ENCODE measurements at places on chromosomes 7 and 10. TPM values are rescaled to one million over a fixed set of nuclear protein-coding genes. Genes with fewer than 3 reads are reported as not detected.
A peak's percentile ranks its signal among the peaks of the same experiment; 100 is the strongest.

GRCh38 chr7:20217193-20217948 lies at the start of gene MACC1:
Gene MACC1 (minus strand): TSS chr7:20217384. CDS start chr7:20161862, 55,522 bp downstream.
- DNase-seq = no peak

GRCh38 chr7:141190495-141190894 lies 116.6 kb downstream of the TMEM178B start:
- DNase-seq = no peak

- DNase-seq = no peak
Observed at GRCh38 chr7:43628431-43628830, 45.5 kb downstream of the STK17A start.

DNA sequence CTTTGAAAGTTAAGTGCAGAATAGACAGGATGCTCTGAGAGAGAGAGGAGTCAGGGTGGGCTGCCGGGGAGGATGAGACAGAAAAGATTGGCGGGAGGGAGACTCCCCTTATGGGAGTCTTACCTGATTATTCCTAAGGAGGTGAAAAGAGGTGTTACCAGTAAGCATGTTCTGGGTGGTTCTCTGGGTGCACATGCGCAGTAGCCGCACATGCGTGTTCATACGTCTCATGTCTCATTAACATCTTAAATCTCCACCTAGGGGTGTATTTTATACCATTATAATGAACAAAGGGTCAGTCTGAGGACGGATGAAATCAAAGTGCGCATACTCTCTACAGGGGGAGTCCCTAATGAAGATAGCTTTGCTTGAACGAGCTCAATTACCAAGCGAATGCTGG lies 592.9 kb upstream of the C7orf33 start:
- DNase-seq = no peak

DNA sequence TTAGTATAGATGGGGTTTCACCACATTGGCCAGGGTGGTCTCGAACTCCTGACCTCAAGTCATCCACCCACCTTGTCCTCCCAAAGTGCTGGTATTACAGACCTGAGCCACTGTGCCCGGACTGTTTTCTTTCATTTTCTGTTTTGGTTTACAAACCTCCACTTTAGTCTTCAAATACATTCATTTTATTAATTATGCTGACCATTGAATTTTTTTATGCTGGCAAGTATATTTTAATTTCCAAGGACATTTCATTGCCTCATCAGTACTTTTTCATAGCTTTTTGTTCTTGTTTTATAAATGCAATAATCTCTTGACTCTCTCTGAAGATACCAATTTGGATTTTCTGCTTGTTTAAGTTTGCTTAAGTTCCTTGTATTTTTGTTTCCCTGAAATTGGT lies 170.5 kb downstream of the CACNB2 start:
- DNase-seq = no peak

- DNase-seq = no peak
Observed at GRCh38 chr10:124705817-124706461, 38.2 kb downstream of the FAM53B start.

DNA sequence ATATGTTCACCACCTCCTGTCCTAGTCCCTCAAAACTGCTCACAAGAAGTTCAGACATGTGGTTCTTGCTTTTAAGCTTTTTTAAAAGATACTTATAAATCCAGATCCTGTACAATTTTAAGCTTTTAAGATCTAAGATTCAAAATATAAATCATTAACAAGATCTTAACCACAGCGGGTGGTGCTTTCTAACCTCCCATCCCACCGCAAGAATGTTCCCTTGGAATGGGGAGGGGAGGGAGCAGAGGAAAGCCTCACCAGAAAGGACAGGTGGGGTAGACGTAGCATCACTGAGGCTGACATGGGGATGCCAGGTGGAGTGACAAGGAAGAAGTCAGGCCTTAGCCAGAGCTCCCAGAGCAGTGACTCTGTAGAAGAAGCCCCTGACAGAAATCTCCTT lies 133.5 kb downstream of the C1GALT1 start:
- DNase-seq = no peak

DNA sequence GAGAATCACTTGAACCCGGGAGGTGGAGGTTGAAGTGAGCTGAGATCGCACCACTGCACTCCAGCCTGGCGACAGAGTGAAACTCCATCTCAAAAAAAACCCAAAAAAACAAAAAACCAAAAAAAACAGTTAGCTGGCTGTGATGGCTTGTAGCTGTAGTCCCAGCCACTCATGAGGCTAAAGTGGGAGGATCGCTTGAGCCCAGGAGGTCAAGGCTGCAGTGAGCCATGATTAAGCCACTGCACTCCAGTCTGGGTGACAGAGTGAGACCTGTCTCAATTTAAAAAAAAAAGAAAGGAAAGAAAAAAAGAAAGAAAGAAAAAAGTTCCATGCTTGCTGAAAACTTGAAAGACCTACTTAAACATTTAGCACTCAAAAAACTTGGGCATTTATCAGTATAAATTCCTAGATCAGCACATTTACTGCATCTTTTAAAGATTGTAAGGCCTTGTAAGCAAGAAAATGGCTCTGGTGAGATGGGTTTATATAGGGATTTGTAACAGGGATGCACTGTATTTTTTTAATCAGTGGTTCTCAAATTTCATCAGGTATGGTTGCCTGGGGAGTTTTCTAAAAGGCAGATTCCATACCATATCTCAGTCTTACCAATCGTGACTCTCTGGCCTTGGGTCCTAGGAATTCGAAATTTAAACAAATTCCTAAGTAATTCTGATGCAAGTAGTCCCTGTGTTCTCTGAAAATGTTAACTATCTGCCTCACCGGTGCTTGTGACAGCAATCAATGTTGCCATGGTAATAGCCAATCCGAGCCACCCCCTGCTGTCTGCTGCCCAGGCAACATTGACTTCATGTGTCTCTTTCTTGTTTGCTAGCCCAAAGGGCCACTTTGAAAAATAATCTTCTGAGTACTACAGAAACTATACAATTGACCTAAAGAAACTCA lies 11.5 kb upstream of the NT5C2 start:
- DNase-seq = no peak

DNA sequence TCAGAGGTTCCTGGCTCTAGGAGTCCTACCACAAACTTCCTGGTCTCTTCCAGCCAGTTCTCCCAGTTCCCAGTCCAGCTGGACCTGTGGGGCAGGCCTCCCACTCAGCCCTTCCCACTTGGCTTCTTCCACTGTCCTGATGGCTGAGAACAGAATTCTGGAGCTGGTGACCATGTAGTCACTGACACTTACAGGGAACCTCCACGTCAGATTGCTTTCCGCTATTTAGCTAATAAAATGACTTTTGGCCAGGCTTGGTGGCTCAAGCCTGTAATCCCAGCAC lies 63.5 kb upstream of the ZRANB1 start:
- no peak for DNase-seq

- no peak for DNase-seq
Observed at GRCh38 chr10:33237736-33238624, 96.5 kb downstream of the NRP1 start.

DNA sequence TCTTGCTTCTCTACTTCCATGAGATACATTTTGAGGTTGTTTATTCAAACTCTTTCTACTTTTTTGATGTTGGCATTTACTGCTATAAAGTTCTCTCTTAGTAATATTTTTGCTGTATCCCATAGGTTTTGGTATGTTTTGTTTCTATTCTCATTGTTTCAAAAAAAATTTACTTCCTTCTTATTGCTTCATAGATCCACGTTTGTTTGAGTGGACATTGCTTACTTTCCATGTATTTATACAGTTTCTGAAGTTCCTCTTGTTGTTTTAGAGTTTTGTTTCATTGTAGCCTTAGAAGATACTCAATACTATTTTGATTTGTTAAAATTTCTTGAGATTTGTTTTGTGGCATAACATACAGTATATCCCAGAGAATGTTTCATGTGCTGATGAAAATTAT lies 13.7 kb downstream of the TAS2R40 start:
- DNase-seq = no peak

GRCh38 chr7:40234666-40235065 lies 99.9 kb downstream of the SUGCT start:
- no peak for DNase-seq

- no peak for DNase-seq
Observed at GRCh38 chr7:82376739-82377138, 66.8 kb downstream of the CACNA2D1 start.

GRCh38 chr7:14275356-14275755 lies 285.9 kb upstream of the ETV1 start:
- DNase-seq = no peak

DNA sequence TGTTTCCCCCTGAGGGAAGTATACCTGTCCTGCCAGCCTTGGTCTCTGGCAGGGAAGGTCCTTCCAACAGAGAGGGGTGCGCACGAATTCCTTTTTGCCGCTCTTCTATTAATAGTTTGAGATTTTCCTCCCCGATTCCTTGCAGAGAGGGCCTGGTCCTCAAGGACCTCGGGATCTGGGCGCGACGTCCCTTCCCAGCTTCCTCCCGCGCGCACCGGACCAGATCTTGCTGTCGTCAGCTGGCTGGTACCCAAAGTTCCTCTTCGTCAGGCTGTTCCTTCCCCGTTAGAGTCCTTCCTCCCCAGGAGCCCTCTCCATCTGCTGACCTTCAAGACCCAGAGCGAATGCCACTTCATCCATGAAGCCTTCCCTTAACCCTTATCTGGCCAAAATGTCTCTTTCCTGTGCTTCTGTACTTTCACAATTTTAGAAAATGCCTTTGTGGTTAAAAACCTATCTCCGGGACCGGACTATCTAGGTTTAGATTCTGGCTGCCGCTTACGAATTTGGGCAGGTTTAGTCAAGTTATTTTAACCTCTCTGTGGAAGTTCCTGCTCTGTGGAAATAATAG lies 851 bp upstream of the GOT1 start:
- DNase-seq = no peak

- no peak for DNase-seq
Observed at GRCh38 chr10:23053036-23053435, 42.3 kb upstream of the MSRB2 start.

- no peak for DNase-seq
Observed at GRCh38 chr10:119350502-119351097, 143.2 kb downstream of the GRK5 start.

- DNase-seq = no peak
Observed at GRCh38 chr7:44052771-44053365, 8.4 kb downstream of the DBNL start.

DNA sequence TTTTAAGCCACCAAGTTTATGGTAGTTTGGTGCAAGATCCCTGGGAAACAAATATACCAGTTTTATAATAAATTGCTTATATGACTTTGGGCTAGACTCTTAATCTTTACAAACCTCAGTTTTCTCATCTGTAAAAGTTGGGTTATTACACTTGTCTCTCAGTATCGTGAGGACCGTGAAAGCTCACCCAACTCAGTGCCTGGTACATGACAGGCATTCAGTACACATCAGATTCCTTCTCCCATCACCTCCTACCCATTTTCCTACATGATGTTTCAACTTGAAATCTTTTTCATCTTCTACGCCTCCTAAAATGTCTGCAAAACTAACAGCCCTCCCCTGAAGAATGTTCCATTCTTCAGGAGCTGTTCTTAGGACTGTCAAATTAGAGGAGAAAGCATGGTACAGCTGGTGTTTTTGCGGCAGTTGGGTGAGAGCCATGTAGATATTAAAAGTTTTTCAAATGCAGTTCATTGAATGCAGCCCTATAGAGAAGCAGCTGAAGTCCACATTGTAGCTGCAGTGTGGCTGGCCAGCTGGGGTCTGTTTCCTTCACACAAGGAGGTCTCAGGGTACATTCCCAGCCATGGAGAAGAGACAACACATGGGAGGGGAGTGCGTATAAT lies 812.8 kb downstream of the LRMDA start:
- no peak for DNase-seq

DNA sequence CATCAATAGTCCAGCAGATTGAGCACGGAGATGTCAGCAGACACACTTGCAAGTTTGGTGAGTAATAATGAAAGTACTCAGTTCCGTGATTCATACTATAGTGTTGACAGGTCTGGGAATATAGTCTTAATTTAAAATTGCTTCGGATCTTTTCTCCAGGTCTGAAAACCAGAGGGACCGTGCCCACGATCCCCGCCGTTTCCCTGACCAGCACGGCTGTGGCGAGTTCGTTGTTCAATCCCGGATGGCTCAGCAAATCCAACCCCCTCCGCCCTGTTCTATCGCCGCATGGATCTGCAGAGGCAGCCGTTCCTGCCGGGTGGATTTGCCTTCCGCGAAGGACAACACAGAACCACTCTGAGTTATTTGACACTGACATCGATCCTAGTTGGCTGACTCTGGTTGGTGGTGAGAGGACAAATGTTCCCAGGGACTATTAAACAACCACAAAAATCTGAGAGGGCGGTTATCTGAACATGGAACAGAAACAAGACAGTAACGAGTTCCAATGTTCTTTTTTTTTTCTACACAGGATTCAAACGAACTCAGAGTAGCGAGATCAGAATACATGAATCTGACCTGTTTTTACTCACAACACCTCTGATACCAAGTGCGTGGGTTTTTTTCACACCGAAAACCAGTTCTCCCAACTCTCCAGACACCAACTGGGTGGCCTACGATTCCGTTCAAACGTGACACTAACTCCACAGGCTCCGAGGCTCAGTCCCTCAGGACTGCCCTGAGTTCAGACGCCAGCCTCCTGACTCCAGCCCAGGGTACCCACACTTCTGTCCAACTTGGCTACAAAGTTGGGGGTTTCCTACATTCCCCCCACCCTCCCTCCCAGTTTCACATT lies 52.7 kb downstream of the RBM17 start:
- DNase-seq = peak; percentile 69

- peak; percentile 44 for DNase-seq
Observed at GRCh38 chr7:24778543-24779282, 21.4 kb upstream of the GSDME start.

- peak; percentile 45 for DNase-seq
Observed at GRCh38 chr10:43689618-43689954, 40.9 kb upstream of the ZNF32 start.

- no peak for DNase-seq
Observed at GRCh38 chr7:75989500-75990388, 4.7 kb downstream of the TMEM120A start.

GRCh38 chr7:85081392-85081791 lies 105.5 kb downstream of the SEMA3D start:
- no peak for DNase-seq

DNA sequence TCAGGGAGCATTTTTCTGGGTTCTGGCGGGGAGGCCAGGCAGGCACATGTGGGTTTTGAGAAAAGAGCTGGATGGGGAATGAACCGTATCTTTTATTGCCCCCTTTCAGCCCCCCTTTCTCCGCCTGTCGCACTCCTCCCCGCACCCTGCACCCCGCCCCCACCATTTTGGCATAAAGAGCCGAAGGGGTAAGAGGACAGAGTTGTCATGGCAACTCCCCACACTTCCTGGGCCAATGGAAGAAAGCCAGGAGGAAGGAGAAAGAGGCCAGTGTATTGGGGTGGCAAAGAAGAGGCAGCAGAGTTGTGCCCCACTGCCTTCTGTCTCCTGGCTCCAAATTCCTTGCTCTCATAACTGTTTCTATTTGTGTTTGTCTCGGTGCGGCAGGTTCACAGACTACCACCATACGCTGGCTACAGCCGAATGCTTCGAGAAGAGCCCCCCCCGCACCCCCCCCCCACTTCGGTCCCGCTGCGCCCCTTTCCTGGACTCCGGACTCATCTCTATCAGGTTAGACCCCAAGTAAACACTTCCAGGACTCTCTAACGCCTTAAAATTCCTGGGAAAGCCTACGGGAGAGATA lies 3.4 kb downstream of the KCNIP2 start:
- DNase-seq = peak; percentile 51

The SDK1 gene
- 0.14 TPM for total RNA-seq

The SVOPL gene
- not detected for total RNA-seq

The DDC gene
- total RNA-seq = not detected

The FAM180A gene
- total RNA-seq = not detected

The LRRC17 gene
- total RNA-seq = 0.33 TPM

The FBXO24 gene
- total RNA-seq = 2.2 TPM

The GRID2IP gene
- 0.21 TPM for total RNA-seq

The ALOX5 gene
- 1.1 TPM for total RNA-seq

The CYP3A4 gene
- total RNA-seq = not detected

The CRPPA gene
- total RNA-seq = 0.59 TPM

The PTEN gene
- total RNA-seq = 36.8 TPM

The ANKRD30A gene
- total RNA-seq = not detected

The PIK3AP1 gene
- 3.4 TPM for total RNA-seq
